ENCODE measurements at places on chromosomes 13 and 19. TPM values are rescaled to one million over a fixed set of nuclear protein-coding genes. Genes with fewer than 3 reads are reported as not detected.

The IGFL2 gene
- total RNA-seq = 441 TPM

DNA sequence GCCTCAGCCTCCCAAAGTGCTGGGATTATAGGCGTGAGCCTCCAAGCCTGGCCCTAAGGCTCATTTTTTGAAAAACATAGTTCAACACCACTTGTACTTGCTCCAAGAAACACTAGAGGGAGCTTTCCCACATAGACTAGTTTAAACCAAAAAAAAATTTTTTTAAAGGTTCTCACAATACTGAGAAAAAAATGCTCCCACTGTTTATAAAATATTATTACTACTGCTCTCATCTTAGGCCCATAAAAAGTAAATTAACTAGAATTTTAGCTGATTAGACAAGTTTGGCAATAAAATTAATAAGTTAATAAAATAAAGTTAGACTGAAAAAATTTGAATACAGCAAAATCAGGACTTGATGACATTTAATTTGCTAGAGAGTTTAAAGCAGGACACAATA lies 109.5 kb downstream of the TBC1D4 start:
- H3K36me3 ChIP-seq = no peaks in the 10 kb centered on the region
- H3K4me3 ChIP-seq = no peak overlapping the region
- H3K4me1 ChIP-seq = peaks cover 22% of the 10 kb centered on the region

The EBI3 gene
- total RNA-seq = 0.43 TPM

The KASH5 gene
- total RNA-seq = not detected

DNA sequence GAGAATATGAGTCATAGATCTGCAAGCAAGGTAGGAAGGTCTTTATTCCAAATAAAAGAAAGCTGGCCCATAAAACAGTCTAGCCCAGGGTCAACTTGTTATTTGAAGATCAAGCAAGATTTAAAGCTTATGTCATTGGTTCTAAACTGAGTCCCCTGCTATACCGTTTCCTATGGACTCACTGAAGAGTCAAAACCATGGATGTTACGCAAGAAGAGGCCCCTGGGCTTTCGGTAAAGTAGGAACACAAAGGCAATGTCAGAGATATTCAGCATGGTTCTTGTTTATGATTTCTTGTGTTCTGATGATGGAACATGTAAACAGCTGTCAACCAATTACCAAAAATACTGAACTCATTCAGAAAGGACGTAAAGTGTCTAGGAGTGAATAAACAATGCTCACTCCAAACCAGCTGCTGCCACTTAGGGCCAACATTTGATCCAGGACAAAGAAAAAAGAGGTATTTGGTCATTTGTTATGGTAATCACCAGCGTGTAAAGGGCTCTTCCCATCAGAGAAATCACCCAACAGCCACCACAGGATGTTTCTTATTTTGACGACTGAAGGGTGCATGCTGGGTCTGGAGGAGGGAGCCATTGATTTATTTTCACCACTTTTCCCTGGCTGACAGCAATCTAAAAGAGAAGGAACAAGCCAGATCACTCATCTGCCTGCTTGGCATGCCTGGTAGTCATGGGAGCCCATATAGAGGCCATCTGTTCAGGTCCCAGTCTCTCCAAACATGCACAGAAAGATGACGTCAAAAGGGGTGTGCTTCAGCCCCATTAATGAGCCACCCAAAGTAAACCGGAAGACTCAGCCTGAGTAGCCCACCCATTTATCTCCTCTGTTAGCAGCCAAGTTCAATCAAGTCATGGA lies 68.3 kb downstream of the FGF14 start:
- H3K4me1 ChIP-seq = no peaks in the 10 kb centered on the region
- no peaks in the 10 kb centered on the region for H3K36me3 ChIP-seq
- peaks cover 14% of the 10 kb centered on the region for H3K27me3 ChIP-seq
- H3K4me3 ChIP-seq = no peak overlapping the region

GRCh38 chr13:49165798-49166752 lies 54.1 kb upstream of the MLNR start:
- no peak for DNase-seq
- H3K27ac ChIP-seq = no peak overlapping the region
- no peaks in the 10 kb centered on the region for H3K4me1 ChIP-seq
- no peaks in the 10 kb centered on the region for H3K27me3 ChIP-seq

The PRR20A gene
- not detected for total RNA-seq

Measured in type B pancreatic cell (in vitro differentiated cells).